Neural progenitor cell (in vitro differentiated cells): ENCODE measurements at places on chromosomes 4 and X. TPM values are rescaled to one million over a fixed set of nuclear protein-coding genes. Genes with fewer than 3 reads are reported as not detected.
A peak's percentile ranks its signal among the peaks of the same experiment; 100 is the strongest.

GRCh38 chr4:89906777-89907521, 12.3 kb downstream of the MMRN1 start:
- H3K4me1 ChIP-seq = peaks cover 14% of the 10 kb centered on the region
- no peak overlapping the region for H3K27ac ChIP-seq
- no peak for DNase-seq
- no peak overlapping the region for H3K4me3 ChIP-seq

GRCh38 chrX:52933976-52934703, 24.2 kb downstream of the FAM156A start:
- H3K4me1 ChIP-seq = peaks cover 10% of the 10 kb centered on the region
- DNase-seq = peak; percentile 94
- peak overlapping the region; percentile 73 for H3K27ac ChIP-seq
- no peaks in the 10 kb centered on the region for H3K36me3 ChIP-seq
- H3K27me3 ChIP-seq = no peaks in the 10 kb centered on the region
- H3K4me3 ChIP-seq = peak overlapping the region; percentile 63

- no peak for DNase-seq
- H3K27ac ChIP-seq = no peak overlapping the region
- no peaks in the 10 kb centered on the region for H3K27me3 ChIP-seq
- no peaks in the 10 kb centered on the region for H3K36me3 ChIP-seq
- H3K4me1 ChIP-seq = no peaks in the 10 kb centered on the region
Measured at GRCh38 chr4:95758001-95758400, 81.9 kb upstream of the PDHA2 start.

- no peaks in the 10 kb centered on the region for H3K4me1 ChIP-seq
- no peaks in the 10 kb centered on the region for H3K27me3 ChIP-seq
- DNase-seq = no peak
- no peak overlapping the region for H3K4me3 ChIP-seq
Measured at GRCh38 chr4:20882500-20882899, 182.2 kb downstream of the PACRGL start.

GRCh38 chr4:38672397-38673129, 8.6 kb downstream of the KLF3 start:
- H3K36me3 ChIP-seq = no peaks in the 10 kb centered on the region

Gene MTNR1A
- 0.43 and 1.6 TPM in 2 replicates for total RNA-seq
